Lower leg skin (tissue), 4 donors: ENCODE measurements at places on chromosomes 4 and X. TPM values are rescaled to one million over a fixed set of nuclear protein-coding genes. Genes with fewer than 3 reads are reported as not detected.

GRCh38 chr4:57037982-57038604 is 59.4 kb downstream of the POLR2B start:
- peak; percentile 37 for DNase-seq

DNA sequence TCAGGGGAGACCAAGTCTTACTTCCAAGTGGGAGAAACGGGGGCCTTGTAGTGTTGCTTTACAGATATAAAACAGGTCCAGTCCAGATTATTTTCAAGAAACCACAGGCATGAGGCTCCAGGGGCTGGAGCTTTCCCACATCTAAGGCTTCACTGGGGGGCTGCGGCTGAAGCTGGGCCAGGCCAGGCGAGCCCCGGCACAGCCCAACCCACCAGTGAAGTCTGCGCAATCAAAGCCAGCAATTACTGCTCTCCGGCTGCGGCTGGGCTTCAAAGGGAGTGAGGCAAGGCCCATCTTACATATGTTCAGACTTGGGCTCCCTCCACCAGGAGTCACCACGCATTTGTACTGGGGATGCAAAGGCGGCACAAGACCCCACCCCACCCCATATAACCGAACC is 61.7 kb downstream of the HADH start:
- no peak for DNase-seq

- DNase-seq, result no peak
Observed at GRCh38 chrX:136268051-136269048, 17.1 kb upstream of the MAP7D3 start.

DNA sequence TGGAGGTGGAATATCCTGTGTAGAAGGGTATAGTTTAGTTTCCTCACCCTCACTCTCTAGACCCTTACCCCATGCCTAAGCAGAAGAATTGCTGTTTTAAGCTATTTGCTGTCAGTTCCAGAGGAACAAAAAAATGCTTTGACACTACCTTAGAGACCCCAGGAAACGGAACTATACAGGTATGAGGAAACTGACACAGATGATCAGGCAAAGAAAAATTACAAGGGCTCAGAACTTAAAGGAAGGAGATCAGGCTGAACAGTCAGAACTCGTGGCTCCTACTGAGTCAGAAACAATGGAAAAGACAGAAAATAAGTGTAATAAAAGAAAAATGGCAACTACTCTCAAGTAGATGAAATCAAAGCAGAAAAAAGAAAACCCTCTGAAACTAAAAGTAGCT is 65.6 kb downstream of the BANK1 start:
- no peak for DNase-seq

DNA sequence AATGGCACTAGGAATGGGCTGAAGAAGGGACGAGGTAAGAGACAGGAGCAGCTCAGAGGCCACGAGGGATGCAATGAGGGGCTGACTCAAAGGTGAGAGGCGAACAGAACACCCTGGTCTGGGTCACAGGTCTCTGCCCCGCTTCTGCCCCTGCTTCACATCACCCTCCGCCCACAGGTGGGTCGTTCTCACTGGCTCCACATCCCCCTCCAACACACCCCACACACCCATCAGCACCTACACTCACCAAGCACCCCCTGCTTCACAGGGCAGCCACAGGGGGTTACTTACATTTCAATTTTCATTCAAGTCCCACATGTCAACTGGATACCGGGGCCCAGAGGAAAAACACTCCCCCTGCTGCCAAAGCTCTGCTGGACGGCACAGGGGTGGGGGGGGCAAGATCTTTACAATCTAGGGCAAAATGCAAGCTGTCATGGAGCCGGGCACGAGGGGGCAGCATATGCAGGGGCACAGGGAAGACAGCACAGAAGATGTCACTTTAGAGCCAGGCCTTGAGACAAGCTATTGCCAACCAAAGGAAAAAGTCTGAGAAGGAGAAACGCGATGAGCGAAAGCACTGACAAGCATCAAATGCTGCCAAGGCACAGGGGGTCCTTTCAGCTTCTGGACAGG is 94.0 kb downstream of the AFAP1 start:
- DNase-seq, result no peak

DNA sequence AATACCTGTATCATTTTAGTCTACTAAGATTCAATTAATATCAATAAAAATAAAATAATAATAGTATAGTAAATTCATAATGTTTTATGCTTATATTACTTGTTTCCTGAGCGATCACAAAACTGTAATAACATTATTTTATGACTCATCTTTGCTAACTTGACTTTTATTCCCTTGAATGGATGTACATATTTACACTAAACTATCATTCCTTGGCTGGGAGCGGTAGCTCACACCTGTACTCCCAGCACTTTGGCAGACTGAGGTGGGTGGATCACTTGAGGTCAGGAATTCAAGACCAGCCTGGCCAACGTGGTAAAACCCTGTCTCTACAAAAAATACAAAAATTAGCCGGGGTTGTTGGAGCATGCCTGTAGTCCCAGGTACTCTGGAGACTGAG is 104.0 kb upstream of the SLC34A2 start:
- no peak for DNase-seq

- no peak for DNase-seq
Observed at GRCh38 chr4:110629780-110630687, 7.2 kb upstream of the PITX2 start.

DNA sequence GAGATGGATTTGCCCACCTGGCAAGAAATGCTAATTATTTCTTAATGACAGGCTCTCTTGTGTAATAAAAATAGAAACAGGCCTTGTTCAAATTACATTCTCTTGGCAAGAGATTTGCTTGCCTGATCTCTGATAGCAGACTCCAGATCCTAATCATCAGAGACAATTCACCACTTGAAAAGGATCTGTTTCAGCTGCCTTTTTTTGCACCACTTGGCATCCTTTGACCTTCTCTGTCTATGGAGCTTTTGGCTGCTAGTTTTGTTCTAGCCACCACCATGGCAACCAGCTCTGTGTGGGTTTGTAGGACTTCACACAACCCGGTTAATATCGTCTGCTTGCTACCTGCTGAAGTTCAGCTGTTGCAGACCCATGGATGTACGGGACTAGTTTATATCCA is 241.1 kb upstream of the TLL1 start:
- no peak for DNase-seq

DNA sequence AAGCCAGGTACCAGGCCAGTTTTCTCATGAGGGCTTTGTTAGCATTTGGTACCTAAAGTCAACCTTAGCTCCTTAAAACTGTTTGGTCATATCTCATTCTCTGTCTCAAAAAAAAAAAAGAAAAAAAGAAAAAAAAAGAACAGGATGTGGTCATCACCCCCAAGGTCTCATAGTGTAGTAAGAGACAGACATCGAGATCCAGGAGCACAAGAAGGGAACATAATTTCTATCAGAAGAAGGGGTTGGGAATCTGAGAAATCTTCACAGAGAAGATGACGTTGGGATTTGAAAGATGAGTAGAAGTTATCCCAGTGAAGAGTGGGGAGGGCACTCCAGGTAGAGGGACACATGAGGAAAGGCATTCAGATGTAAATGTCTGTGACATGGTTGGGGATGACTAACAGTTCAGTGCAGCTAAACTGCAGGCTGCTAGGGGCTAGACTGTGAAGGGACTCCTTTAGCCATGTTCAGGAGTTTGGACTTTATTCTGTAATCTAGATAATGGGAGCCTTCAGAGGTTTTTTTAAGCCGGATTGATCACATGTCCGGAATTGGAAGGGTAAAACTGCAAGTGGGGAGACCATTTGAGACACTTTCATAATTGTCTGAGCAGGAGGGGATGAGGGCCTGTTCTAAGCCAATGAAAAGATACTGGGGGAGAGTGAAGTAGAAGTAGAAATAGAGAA is 26.9 kb upstream of the GJB1 start:
- no peak for DNase-seq

DNA sequence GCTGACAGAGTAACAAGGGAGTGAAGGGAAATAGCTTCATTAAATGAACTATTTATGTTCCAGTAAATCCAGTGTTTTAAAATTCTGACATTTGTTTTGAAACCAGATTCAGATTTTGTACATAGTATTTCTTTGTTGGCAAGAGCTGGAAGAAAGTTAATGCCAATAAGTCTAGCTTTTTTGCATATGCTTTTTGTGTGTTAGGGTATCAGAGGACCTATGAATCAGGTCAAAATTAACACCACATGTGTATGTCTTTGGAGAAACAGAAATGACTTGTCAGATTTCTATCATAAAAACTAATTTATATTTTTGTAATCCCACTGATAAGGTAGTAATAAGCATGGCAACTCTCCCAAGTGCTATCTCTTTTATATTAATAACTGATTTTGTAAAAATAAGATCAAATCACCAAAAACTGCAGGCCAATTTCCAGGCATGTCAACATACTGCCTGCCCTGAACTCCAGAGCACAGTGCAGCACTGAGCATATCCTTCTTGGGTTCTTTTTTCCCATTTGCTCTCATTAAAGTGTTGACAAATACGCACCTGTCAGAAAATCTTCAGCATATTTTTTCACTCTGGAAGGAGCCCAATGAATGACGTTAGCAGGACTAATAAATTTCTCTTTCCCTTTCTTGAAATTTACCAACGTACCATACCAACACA is 65.5 kb downstream of the SH3RF1 start:
- no peak for DNase-seq

DNA sequence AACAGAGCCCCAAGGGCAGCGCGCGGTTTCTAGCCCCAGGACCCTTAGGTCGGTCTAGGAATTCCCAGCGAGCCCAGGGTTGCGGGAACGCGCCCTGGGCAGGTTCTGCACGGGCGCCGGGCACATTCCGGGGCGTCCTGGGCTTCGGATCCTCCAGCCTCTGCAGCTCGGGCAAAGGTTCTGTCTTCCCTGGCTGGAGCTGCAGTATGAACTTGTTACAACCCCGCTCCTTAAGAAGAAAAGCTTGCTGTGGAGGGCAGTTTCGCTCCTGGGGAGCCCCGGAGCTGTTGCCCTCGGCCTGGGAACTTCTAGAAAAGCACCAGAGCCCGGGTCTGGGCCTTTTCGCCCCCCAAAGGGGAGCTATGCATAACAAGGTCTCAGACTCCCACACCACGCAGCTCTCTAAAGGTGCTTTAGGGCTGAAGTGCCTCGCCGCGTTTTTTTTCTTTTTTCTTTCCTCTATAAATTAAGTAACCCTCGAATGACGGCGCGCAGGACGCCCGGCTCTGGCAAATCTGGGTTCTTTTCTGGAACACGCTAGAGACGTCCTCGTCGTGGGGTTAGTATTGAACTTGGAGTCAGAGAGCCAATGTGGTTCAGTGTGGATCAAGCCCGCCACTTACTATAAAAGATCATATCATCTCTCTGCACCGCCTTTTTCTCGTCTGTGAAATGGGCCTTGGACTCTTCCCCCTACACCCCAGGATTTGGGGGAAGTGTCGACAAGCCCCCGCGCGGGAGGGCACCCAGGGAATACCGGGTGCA is 5.7 kb downstream of the MSX1 start:
- no peak for DNase-seq

DNA sequence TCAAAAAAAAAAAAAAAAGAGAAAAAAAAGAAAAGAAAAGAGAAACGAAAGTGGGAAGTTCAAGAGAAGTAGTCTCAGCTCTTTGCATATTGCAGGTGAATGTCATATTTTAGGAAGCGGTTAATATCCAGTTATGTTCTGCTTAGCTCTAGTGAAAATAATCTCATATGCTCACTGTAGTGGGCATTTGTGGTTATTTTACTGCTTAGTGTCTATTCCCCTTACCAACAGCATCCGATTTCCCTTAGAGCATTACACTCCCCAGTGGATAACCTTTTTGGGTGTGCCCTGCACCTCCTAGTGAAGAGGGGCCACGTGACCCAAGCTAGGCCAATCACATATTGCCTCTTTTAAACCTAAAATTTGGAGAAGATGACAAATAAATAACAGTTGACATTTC is 111.2 kb upstream of the ZNF827 start:
- no peak for DNase-seq

DNA sequence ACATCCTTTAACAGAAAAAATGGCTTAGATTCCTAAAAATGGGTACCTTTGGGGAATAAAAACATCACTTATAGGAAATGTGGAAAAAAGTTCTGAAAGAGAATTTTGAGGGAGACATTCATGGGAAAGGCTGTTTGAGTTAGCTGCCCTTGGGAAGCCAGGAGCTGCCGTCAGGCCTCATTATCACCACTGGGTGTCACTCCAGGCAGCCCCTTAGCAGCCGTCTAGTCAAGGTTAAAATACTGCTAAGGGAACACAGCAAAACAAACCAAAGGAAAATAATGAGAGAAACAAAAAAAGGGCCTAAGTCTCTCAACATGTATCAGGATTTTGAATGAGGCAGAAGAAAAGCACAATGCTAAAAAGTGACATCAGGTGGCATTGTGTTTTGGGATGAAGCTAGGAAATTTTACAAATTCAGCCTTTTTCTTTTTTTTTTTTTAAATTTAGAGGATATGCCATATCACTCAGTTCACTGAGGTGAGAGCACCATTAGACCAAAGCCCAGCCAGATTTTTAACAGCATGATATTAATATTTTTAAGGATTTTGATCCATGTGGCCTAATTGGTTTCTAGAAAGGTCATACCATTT is 235.3 kb downstream of the GPAT3 start:
- DNase-seq, result no peak

GRCh38 chr4:105042451-105042850 is 104.2 kb upstream of the TET2 start:
- DNase-seq, result no peak

- DNase-seq, result peak; percentile 24
Observed at GRCh38 chrX:10239611-10240064, 82.9 kb downstream of the CLCN4 start.

FGFBP2 gene
- total RNA-seq, result 13.7 TPM

ARHGAP24 gene
- total RNA-seq, result 13.1 TPM

DGAT2L6 gene
- 22.1 TPM for total RNA-seq

BANK1 gene
- total RNA-seq, result 0.65 TPM

TCEAL7 gene
- total RNA-seq, result not detected

CT45A5 gene
- total RNA-seq, result not detected
